Tibial nerve (tissue), 4 donors: ENCODE measurements at places on chromosomes 13 and 19. TPM values are rescaled to one million over a fixed set of nuclear protein-coding genes. Genes with fewer than 3 reads are reported as not detected.

- no peak for DNase-seq
Measured at GRCh38 chr13:45231722-45232121, 30.9 kb upstream of the KCTD4 start.

- DNase-seq = no peak
Measured at GRCh38 chr13:50080203-50080910, 65.1 kb downstream of the KCNRG start.

- peak; percentile 70 for DNase-seq
Measured at GRCh38 chr13:75372517-75372916, 109.5 kb downstream of the TBC1D4 start.

DNA sequence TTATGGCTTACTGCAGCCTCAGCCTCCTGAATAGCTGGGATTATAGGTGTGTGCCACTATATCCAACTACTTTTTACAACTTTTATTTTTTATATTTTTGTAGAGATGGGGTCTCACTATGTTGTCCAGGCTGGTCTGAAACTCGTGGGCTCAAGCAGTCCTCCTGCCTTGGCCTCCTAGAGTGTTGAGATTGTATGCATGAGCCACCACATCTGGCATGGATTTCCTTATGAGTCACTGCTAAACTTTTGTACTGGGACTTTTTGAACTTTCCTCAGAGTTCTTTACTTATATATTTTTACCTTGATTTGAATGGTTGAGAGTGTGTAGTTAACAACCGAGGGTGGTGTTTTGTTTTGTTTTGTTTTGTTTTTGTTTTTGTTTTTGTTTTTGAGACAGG, 33.4 kb downstream of the DNAJC3 start:
- no peak for DNase-seq

Gene SLC10A2
- not detected for total RNA-seq

Gene KLK15
- total RNA-seq = not detected

DNA sequence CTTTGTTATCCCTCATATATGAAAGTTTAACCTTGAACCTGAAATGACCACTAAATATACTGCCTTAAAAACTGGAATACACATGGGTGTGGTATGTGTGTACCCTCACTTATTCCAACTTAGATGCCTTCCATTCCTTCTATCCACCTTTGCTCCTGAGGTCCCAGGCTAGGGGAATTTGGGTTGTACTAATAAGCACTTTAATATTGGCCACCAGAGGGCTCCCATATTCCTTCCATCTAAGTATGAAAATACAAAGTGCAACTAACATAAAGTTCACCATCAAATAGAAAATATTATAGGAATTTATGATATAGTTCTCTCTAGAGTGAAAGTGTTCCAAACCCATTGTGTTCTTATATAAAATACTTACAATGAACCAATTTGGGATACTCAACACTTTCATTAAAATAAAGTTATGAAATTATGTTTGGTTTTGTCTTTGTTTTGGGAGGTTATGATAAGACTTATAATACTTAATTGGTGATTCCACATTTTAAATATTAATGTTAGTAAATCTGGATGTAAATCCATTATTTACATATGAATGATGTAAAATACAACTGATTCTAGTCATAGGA, 62.3 kb downstream of the ITGBL1 start:
- DNase-seq = no peak

DNA sequence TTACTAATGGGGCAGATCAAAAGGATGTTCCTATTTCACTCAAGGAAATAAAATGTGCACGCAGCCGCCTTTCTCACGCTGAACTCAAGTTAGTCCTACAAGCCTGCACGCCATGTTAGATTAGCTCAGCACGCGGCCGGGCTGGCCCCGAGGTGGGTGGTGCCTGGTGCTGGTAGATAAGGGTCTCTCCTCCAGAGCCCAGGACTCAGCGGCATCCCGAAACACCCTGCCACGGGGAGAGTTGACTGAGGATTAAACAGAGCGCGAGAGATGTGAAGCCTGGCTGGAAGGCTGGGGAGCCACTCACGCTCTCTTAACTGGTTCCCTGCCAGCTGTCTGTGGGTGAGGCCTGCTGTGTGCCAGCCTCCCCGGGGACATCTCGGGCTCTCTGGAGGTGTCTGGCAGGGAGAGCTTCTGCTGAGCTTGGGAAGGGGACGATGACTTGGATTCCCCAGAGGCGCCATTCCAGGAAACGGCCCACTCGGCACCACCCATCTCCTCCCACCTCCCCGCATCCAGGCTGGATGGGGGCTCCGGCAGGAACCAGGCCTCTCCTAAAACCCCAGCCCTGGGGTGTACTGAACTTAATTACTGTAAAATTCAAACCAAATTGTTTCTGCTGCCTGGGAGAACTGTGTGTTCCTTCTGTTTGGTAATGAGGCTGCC, 122.2 kb downstream of the KDM4B start:
- DNase-seq = no peak

Gene CYP2B6
- not detected for total RNA-seq
